Mucosa of descending colon (tissue), 3 donors: ENCODE measurements at places on chromosomes 7 and 10.

- peak; percentile 73 for DNase-seq
These were observed 15.8 kb upstream of the CAMK1D start for GRCh38 chr10:12333380-12334185.

DNA sequence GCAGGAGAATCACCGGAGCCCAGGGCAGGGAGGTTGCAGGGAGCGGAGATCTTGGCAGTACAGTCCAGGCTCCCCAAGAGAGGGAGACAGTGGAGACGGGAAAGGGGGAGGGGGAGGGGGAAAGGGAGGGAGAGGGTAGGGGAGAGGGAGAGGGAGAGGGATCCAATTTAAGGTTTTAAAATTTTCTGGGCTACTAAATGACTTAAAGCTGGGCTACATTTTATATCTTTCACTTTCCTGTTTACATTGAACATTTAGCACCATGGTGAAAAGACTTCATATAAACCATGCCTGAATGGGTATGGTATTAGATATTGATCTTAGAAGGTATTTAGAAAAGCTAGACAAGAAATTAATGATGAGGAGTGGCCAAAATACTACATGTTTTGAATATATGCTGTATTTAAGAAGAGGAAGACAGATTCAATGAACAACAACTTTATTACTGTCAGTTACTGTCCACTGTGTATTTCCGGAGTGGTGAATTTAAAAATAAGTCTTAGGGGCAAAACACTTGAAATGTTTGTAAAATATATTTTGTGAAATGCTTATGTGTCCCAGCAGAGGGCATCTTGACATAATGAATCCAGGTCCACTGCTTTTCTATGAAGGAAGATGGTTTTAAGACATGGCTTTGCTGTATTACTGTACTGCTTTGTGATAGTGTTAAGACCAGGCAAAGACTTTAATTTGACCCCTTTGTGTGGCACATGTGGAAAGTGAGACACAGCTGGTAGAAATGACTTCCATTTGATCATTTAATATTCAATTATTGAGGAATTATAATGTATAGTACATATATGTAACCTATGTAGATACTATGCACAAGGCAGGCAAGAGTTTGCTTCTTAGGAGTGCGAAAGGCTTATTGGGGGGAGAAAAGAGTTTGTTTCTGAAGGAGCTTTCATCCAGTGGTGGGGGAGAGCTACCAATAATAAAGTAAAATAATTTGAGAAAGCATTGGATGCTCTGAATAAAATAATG lies 52.8 kb downstream of the NRF1 start:
- no peak for DNase-seq

- DNase-seq = no peak
These were observed 2.8 kb downstream of the PRTFDC1 start for GRCh38 chr10:24949616-24950015.

DNA sequence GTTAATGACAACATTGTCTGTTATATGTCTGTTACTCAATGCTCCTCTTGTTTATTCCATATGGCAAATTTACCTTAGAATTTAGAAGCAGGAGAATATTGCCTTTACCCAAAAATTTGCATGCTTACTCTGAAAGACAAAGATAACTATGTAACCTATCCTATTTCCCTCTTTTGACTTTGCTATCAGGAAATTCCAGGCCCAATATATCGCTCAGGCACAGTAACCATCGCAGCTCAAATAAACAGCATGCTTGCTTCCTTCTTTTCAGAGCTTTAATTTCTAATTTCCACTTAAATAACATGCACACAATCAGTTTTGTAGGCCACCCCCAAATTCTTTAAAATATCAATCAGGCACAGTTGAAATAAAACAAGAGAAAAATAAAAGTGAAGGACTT lies 57.8 kb downstream of the EBLN1 start:
- no peak for DNase-seq

DNA sequence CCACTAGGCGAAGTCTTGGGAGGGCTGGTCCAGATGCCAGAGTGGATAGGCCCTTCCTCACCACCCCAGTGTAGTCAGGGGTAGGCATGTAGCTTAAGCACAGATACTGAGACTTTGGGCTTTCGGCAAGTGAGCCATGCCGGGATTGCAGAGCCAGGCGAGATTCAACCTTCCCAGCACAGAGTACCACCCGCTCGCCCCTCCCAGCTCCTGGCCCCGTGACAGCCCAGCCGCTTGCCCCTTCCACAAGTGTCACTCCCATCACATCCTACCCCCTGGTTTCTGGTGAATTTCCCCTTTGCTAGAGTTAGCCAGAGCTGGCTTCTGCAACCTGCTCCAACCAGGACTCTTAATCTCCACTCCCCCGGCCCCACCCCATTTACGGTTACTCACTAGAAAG lies 56.9 kb downstream of the ARHGAP22 start:
- no peak for DNase-seq

GRCh38 chr10:10193848-10194247 lies 823.8 kb upstream of the CELF2 start:
- no peak for DNase-seq

GRCh38 chr7:79531905-79532664 lies 78.6 kb upstream of the MAGI2 start:
- DNase-seq = no peak

DNA sequence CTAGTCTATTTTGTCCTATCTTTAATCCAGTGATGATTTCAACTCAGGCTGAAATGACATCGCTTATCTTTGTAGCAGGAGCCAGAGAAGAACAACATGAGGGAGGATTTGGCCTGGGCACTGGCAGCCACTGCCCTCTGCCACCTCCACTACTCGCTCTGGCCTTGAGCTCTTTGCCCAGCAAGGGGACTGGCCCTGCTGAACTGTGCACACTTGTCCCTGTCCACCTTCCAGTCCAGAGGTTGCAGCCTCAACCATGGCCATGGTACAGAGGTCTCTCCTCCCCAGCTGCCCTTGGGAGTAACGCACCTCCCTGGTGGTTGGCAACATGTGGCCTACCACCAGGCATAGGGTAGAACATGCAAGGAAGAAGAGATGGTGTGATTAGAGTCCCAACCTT lies 8.4 kb downstream of the HABP2 start:
- DNase-seq = no peak

DNA sequence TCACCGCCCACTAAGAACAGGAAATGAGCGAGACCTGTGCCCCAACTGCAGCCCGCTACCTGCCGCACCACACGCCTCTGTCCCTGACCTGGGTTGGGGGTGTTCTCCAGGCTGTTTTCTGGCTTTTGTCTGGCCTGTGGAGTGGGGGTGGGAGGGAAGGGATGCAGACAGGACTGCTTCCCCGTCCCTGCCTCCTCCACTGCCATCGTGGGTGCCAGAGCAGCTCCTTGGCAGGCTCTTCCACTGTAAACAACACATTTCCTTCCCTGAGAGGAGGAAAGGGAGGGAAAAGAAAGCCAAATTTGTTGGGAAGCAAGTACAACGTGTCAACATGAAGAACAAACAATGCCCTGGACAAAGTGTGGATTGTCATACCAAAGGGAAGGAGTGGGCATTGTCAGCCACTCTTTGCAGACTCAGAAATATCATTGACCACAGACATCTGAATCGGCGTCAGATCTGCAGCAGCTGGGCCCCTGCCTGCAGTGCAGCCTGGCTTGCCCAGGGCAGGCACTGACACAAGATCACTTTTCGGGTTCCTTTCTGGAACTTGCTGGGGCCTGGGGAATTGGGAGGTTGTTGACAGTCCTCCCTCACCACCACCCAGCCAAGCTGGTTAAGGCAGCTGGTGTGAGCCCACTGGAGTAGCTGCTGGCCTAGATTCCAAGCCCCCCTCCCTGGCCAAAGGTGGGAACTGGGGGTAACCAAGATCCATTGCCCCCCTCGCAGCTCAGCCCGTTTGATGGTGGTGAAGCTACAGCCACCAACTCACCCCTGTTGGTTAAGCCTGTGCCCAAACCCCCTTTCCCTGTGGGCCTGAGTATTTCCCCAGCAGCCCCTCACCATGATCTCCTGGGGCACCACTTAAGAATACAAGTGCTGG lies 22.6 kb upstream of the TRIM8 start:
- no peak for DNase-seq

GRCh38 chr10:87508837-87509236 lies 4.1 kb downstream of the MINPP1 start:
- DNase-seq = no peak

DNA sequence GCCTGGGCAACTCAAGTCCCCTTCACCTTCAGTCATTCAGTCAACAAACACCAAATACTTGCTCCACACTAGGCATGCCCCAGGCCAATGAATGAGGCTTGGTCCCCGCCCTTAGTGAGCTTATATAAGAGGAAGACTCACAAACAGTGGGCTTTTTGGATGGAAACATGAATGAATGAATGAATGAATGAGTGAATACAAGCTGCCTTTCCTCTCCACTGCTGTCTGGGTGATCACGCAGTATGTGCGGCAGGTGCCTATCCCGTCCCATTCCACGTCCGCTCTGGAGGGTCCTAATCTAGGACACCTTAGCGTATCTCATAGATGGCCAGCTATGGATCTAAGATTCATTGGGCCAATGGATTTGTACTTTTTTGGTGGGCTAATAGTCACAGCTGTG lies 19.8 kb upstream of the GTF2I start:
- no peak for DNase-seq

DNA sequence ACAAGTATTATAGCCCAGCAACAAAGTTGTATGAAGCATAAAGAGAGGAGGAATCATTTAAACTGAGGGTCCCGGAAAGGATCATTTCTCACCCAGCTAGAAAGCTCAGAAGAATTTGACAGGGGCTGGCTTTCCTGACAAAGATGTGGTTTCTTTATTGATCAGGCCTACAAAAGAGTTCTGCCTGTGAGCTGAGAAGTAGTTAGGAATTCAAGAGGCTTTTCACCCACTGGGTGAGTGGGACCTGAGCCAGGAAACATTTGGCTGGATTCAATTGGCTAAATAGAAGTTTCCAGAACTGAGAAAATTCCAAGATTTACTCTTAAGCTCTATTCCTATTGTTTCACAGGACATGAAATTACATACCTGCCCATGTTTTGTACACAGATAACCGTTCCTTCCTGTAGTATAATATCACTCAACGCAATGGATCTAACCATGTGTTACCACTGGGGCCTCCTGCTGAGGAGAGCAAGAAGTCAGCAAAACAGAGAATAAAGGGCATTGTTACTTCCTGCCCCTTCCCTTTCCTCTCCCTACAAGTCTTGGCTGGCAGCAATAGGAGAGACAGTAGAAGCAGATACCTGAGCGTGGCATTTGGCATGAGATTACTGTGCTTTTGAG lies 53.9 kb upstream of the PAPSS2 start:
- no peak for DNase-seq

GRCh38 chr10:103967448-103968071 lies 620 bp downstream of the SLK start:
- DNase-seq = no peak

DNA sequence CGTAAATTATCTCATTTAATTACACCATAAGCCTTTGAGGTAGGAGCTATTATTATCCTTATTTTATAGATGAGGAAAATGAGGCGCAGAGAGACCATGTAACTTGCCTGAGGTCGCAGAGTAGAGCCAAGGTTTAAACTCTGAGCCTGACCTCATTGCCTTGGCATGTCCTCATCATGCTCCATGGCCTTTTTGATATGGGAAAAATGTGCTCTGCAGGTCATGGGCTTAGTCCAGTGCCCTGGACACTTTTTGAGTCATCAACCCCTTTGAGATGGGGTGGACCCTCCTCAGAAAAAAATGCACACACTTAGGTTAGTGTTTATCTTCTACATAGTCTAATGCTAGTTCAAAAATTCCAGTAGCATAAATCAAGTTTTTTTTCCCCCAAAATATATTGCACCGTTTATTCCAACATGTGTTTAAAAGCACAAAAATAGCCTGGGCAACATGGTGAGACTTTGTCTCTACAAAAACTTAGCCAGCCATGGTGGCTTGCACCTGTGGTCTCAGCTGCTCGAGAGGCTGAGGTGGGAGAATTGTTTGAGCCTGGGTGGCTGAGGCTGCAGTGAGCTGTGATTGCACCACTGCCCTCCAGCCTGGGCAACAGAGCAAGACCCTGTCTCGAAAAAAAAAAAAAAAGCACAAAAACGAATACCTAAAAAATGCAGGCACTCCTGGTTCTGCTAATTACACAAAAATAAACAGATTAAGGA lies 28.6 kb upstream of the TMEM178B start:
- DNase-seq = no peak

DNA sequence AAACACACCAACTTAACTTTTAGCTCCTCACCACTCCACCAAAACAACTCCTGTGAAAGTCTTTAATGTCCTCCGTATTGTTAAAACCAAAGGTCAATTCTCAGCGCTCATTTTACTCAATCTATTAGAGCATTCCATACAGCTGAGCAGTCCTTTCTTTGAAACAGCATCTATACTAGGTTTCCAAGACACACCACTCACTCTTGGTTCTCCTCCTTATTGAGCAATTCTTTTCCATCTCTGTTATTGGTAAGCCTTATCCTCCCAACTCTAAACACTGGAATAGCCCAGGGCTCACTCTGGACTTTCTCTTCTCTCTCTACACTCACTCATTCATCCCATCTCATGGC lies 34.9 kb downstream of the COA1 start:
- no peak for DNase-seq

DNA sequence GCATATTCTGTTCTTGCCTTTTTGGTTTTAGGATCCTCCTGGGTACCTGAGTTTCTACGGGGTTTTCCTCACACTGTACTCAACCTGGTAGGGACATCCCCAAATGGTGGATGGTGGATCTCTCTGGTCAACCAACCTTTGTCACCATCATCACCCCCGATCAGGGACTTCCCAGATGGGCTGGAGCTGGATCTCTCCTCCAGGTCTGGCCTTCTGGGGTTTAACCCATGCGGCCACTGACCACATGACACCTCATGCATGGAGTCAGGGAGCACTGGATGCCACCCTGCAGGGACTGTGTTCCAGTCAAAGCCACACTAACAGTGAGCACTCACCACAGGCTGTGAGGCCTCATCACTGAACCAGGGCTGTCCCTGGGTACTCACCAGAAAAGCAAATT lies 80.0 kb downstream of the CELF2 start:
- DNase-seq = no peak

DNA sequence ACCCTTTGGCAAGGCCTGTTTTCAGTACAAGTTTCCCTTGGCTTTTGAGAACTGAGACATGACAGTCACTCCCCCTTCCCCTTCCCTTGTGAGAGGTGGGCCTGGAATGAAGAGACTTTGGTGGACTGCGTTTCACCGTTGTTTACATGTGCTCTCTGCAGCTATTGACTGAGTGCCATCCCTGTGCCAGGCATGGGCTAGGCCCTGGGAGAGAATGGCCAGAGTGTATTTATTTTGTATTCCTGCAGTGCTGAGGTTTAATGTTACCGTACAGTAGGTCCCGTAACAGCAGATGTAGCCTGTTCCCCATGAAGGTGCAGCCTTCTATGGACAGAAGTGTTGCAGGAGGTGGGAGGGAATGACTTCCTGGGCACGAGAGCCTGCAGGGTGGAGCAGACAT lies 50.0 kb downstream of the TACR2 start:
- DNase-seq = no peak
